Foreskin keratinocyte (primary cell): ENCODE measurements at places on chromosomes 1 and 21. TPM values are rescaled to one million over a fixed set of nuclear protein-coding genes. Genes with fewer than 3 reads are reported as not detected.

- no peak for DNase-seq
These were observed 45.5 kb downstream of the VPS13D start for GRCh38 chr1:12275370-12275769.

- DNase-seq: no peak
These were observed 12.9 kb upstream of the RUNX1 start for GRCh38 chr21:35062016-35062415.

- no peak for DNase-seq
These were observed 154.3 kb downstream of the MAST2 start for GRCh38 chr1:45957684-45958083.

DNA sequence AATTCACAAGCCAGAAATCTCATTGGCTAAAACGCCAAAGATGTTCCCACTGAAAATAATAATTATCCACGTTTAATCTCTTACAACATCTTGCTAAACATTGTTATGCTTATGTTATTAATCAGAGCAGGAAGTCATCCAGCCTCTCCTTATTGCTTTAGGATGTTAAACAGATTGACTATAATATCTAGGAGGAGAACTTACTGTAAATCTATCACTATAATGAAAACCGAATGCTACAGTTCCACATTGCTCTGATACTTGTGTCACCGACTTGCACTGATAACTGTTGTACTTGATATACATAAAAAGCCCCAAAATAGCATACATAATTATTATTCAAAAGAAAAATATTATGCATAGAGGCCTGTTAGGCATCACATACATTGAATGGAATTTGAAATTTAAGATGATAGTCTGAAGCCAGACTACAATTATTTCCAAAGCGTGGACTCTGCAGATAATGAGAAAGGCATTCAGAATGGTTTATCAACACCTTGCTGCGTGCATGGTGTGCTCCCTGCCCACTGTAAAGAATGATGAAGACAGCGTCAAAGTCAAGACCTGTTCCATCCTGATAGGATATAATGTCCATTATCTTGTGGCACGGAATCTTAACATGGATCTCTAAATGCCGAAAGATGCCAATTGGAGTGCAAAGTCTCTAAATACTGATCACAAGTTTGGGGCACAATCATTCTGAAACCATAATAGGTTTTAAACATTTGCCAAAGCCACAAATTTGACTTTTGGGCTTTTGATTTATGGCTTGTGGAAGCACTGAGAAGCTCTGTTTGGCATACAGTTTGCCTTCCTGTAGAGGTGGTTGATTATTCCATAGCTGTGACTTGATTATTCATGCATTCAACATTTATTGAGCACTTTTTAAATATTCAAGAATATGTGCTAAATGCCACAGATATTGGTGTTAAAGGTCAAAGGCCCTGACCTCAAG, 71.3 kb downstream of the CRB1 start:
- DNase-seq: no peak

Gene GOLT1A
- 0.53 and 0.85 TPM in 2 replicates for total RNA-seq

Gene SLAMF7
- 4.7 and 8.7 TPM in 2 replicates for total RNA-seq

Gene KIF26B
- total RNA-seq: 1.0 and 1.9 TPM in 2 replicates
